ENCODE measurements at places on chromosomes 2 and 18.
A peak's percentile ranks its signal among the peaks of the same experiment; 100 is the strongest.

DNA sequence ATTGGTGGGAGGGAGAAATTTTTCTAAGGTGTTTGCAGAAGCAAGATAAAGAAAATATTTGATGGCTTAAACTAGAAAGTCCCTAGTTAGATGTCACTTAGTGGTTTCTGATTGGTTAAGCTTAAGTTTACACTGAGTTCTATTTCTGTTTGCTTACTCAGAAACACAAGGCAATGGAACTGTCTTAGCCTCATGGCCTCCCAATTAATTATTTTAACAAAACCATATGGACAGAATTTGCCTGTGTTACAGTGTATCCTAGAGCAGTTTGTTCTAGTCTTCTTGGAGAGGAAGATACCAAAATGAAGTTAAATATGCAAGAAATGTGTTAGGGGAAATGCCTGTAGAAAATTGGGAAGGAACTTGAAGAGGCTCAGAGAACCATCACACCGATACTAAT, 4.6 kb upstream of the IMPACT start:
- DNase-seq, result no peak

- DNase-seq, result no peak
Observed at GRCh38 chr2:176280867-176281658, 11.8 kb downstream of the MTX2 start.

GRCh38 chr2:20614201-20615067, 36.5 kb downstream of the HS1BP3 start:
- DNase-seq, result no peak

- no peak for DNase-seq
Observed at GRCh38 chr2:99819766-99820165, 322.6 kb downstream of the AFF3 start.

- DNase-seq, result peak; percentile 66
Observed at GRCh38 chr2:204145263-204145751, 208.7 kb downstream of the ICOS start.

DNA sequence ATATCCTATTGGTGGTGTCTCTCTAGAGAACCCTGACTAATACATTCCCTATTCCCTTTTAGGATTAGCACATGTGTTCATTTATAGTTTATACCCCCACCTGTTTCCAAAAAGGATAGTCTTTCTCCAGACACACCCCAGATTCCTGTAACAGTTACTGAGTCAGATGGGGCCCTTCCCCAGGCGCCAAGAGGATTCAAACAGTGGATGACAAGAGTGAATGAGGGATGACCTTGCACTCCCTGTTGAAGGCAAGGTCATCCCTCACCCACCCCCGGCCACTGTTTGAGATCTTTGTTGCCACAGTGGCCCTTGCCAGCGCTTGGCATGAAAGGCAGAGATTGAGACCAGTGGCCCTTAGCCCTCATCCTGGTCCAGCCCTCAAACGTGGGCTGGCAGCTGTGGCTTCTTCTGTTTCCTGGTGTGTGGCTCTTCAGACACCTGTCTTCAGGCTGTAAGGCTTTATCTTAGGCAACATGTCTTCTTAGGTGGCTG, 15.3 kb upstream of the REEP1 start:
- no peak for DNase-seq

DNA sequence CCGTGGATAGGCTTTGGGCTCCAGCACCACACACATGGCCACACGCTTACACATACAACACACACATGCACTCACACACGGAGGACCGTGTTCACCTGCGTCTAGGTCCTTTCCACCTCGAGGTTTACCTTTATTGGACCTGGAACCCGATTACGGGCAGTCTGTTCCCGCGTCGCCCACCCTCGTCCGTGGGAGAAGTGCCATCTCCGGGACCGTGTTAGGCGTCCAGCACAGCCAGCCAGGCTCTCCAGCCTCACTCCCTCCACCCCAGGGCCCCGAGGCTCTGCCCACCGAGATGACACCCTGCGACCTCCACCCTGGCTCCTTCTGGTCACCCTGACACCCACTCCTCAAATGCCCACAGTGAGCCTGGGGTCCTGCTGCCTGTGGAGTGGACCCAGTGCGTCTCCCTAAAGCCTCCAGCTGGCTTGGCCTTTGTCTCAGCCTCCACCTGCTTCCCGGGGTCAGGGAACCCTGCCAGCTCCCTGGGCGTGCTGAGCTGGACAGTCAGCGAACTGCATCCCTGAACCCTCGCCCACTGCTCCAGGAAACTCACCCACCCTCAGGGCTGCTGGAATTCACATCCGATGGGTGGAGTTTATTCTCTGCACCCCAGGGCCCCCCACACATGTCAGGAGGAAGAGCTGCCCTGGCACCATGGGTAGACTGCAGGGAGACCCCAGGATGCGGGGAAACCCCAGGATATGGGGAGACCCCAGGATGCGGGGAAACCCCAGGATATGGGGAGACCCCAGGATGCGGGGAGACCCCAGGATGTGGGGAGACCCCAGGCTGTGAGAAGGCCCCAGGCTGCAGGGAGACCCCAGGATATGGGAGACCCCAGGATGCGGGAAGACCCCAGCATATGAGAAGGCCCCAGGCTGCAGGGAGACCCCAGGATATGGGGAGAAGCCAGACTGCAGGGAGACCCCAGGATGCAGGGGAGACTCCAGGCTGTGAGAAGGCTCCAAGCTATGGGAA, 33.0 kb downstream of the ADI1 start:
- DNase-seq, result no peak

DNA sequence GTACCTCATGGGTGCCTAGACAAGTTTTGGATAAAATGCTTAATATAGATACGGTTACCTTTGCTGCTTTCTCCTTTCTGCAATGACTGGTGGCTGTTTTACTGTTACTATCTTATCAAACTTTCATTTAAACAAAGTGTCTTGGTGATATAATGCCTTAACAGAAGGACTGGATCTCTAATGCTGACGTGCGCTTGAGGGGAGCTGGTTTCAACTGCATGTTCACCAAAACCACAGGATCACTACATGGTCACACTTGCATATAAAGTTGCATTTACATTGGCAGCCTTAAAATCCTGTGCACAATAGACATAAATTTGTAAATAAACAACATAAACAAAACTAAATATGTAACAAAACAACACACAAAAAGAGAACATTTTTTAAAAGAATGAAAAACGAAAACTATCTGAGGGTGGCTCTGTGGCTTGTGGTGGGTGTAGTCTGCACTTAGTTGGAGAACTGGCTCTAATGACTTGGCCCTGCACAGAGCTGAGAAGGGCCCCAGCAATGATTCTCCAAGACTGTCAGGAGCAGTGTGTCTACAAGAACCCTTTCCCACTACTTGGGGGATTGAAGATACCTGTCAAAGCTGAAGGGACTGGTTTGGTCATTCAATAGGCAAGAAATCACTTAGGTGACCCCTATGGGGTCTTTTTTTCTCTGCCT, 135.5 kb downstream of the UXS1 start:
- no peak for DNase-seq

DNA sequence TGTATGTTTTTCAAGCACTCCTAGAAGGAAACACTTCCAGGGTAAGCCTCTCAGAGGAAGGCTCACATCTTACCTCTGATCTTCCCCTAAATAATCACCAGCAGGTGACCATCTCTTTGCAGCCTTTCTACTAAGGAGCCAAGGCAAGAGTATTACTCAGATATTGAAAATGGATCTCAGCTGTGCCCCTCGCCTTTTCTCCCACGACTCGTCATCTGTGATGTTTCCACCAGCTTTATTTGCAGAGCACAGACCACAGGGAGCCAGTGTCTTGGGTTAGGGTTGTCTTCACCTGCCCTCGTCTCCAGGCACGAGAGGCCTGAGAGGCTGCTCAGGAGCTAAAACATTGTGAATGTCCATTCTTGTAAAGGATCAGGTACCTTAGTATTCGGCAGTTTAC, 16.9 kb upstream of the SCLY start:
- no peak for DNase-seq

DNA sequence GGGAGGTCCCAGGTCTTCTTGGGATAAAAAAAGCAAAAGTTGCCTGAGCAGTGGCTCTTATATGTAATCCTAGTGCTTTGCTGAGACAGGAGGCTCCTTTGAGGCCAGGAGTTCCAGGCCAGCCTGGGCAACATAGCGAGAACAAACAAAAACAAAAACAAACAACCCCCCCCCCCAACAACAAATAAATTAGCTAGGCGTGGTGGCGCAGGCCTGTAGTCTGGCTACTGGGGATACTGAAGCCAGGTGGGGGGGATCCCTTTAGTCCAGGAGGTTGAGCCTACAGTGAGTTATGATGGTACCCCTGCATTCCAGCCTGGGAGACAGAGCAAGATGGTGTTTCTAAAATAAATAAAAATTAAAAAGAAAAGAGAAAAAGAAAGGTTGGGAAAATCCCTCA, 5.4 kb downstream of the GAREM2 start:
- DNase-seq, result no peak

DNA sequence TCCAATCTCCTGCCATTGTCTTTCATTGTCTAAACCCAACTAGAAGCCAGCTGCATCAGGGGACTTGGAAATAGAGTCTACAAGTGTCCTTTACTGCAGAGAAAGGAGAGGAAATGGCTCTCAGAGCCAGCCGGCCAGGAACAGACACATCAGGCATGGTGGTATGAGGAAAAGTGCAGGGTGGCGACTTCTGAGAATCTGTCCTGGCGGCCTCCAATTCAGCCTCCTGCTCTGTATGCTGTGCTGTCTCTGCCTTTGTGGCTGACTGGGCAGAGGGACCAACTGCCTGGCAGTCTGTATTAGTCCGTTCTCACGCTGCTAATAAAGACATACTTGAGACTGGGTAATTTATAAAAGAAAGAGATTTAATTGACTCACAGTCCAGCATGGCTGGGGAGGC, 36.8 kb upstream of the AQP4 start:
- no peak for DNase-seq

DNA sequence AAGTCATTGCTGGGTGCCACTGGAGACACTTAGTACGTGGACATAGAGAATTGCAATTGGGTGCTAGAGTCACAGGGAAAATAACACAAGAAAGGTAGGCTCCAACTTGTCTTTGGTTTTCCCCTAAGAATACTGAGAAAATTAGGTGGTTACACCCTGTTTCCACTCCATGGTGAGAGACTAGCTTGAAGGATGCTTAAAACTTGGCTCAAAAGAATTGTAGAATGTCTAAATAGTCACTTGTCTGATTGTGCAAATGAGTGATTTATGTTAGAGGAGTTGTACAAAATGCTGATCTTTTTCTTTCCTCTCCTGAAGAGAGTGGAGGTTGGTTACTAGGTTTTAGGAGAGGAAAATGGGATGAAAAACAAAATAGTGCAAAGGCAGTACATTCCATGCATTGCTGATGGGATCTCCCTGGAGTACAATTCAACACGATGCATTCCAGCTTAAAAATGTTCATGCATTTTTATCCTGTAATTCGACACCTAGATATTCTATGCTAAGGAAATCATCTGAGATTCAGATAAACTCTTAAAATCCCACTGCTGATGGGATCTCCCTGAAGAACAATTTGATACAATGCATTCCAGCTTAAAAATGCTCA, 2.2 kb upstream of the SERPINB12 start:
- no peak for DNase-seq

DNA sequence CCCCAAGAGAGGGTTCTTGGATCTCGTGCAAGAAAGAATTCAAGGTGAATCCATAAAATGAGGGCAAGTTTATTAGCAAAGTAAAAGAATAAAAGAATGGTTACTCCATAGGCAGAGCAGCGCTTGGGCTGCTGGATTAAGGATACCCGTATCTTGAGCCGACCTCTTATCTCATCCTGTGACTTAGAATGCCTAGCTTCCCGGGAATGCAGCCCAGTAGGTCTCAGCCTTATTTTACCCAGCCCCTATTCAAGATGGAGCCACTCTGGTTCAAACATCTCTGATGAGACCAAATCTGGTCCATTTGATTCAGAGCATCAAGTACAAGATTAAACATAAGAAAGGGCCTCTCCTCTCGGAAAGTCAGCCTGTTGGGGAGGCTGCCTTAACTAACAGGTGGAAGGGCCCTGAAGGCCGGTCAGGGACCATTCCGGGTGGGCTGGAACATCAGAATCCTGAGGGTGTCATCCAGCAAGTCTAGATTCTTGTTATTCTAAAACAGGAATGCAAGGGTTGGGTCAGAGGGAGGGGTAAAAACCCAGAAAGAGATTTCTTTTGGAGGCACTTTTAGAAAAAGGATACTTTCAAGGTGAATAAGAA, 5.8 kb downstream of the PSD4 start:
- DNase-seq, result no peak

DNA sequence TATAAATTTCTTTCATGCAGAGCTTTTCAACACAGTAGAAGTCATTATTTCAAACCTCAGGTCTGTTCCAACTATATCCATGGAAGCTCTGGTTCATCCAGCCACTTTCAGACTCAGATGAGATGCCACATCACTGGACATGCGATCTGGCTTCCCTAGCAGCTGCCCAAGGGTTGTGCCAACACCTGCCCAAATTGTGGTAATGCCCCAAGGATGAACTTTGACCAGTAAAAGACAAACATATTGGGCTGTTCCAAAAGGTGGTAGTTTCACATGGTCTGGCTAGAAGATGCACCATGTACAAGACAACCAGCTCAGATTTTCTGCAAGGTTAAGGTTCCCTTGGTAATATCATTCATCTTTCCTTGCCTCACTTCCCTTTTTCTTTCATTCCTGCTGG, 101.9 kb downstream of the THADA start:
- DNase-seq, result no peak

DNA sequence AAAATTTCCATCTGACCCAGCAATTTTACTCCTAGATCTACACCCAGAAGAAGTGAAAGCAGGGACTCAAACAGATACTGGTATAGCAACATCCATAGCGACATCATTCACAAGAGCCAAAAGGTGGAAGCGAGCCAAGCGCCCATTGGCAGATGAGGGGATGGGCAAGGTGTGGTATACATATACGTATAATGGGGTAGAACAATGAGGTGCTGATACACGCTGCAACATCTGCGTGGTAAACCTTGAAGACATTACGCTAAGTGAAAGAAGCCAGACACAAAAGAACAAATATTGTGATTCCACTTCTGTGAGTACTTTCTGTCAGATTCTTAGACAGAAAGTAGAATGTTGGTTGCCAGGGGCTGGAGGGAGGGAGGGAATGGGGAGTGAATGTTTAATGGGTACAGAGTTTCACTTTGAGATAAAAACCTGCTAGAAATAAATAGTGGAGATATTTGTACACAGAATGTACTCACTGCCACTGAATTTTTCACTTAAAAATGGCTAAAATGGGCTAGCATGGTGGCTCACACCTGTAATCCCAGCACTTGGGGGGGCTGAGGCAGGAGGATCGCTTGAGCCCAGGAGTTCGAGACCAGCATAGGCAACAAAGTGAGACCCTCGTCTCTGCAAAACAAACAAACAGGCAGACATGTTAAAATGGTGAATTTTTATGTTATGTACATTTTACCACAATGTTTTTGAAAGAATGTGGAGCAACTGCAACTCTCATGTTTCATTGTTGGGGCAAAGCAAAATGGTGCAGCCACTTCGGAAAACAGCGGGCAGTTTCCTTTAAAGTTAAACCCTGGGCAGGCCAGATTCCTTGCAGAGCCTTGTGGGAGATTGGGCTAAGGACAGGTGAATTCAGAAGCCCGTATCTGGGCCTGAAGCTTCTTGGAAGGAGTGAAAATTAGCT, 103.4 kb upstream of the MYCN start:
- no peak for DNase-seq

- DNase-seq, result no peak
Observed at GRCh38 chr2:160507046-160507407, 13.4 kb upstream of the RBMS1 start.
